ENCODE measurements at places on chromosomes 2 and 18. TPM values are rescaled to one million over a fixed set of nuclear protein-coding genes. Genes with fewer than 3 reads are reported as not detected.

- DNase-seq, result no peak
Observed at GRCh38 chr2:108189316-108189715, 50.5 kb upstream of the SULT1C3 start.

DNA sequence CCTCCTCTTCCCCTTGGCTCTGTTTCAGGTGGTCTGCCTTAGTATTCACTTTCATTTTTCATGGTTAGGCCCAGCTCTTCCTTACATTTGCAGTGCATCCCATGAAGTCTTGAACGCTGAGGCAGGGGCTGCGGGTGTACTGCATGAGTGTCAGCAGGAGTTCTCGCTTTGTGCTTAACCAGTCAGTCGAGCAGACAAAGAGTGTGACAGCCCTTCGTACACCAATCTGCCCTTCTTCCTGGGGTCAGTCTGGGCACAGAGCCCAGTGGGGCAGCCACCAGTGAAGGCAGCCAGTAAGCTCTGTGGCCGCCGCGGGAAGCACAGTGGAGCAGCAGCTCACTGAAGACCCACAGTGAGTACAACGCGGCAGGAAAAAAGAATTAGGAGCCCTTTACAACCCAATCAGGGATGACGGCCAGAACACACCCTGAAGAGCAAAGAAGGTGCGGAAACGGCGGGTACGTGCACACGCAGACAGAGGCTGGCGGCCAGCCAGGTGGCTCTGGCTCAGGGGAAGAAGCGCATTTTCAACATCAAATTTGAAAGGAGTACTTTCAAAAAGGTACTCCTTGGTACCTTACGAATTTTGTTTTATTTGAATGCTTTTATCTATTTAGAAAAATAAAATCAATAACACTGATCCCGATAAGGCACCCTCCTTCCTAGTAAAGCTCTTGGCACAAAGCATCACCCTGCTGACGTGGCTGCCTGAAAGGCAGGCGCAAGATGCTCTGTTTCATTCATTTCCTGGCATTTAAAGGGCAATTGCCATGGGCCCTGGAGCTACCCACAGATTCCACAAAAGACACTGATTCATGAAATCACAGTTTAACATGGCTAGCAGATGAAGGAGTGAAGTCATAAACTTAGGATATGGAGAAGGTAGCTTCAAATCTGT lies 47.0 kb upstream of the SEMA4C start:
- no peak for DNase-seq

- DNase-seq, result no peak
Observed at GRCh38 chr2:158142165-158142564, 40.5 kb downstream of the UPP2 start.

DNA sequence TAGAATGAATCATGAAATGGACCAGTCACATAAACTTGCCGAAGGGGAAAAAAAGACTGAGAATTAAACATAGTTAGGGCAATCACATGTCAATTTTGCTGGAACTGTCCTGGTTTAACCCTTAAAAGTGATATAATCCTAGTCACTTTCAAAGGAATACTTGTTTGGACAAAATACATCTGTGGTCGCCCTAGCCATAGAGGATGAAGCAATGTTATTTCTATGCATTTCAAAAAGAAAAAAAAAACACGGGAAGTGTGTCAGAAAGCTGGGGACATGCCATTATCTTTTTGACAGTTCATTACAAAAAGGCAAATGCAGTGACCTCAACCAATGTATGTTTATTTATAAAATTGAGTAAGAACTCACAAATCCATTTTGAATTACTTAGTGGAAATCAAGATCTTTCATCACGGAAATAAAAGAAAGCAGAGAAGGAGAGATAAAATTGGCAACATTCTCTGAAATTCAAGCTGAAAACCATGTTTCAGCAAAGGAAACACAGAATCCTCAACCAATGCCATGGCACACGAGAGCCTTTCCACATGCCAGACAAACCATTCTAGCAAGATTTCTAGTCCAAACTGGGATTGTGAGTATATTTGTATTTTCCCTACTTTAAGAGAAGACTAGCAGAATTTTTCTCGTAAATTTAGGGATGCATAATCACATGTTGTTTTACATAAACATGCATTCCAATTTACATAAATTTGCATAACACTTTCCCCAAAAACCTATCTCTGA lies 854.3 kb upstream of the ACVR2A start:
- no peak for DNase-seq

DNA sequence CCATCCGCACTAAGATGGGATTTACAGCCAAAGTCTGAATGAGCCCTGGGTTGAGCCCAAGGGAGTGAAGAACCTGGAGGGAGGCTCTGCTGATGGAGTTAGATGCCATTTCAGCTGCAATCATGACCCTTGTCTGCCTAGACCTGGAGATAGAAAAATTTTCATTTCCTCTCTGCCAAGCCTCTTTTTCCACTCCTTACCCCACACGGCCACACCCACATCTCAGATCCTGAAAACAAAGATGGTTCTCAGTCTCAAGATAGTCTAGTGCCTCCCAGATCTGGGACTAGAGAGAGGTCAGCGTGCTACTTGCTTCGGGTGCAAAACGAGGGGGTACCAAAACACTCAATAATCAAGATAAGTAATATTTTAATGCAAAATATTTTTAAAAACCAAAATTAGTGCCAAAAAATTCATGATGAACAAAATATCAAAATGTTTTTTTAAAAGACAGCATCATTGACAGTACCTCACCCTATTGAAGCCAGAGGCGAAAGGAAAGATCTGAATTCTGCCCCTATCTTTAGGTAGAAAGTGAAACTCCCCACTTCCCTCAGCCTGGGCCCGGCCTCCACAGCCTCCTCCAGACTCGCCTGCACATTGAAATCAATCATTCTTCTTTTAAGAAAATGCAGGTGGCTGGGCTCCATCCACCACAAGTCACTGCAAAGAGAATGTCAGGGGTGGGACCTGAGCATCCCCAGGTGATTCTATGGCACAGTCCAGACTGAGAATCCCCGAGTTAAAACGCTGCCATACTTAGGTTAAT lies 57.8 kb upstream of the GPR45 start:
- no peak for DNase-seq

Gene LRRTM1
- total RNA-seq, result 0.40 TPM

GRCh38 chr2:31978436-31978835 lies 32.4 kb downstream of the MEMO1 start:
- no peak for DNase-seq

- no peak for DNase-seq
Observed at GRCh38 chr2:227207573-227207972, 43.1 kb downstream of the COL4A3 start.

DNA sequence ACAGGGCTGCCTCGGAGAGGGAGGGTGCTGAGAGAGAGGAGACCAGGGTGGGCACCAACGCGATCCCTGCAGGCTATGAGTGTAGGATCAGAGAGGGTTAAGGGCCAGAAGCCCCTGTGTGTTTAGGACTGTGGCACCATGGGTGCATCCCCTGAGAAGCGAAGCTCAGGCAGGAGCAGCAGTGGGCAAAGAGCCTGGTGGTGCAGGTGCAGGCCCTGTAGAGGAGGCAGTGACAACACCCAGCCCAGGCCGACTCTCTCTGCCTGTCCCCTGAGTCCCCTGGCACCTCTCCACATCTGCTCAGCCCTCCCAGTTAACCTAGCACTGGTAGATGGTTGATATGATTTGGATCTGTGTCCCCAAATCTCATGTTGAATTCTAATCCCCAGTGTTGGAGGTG lies 139.8 kb downstream of the RNF152 start:
- DNase-seq, result no peak

DNA sequence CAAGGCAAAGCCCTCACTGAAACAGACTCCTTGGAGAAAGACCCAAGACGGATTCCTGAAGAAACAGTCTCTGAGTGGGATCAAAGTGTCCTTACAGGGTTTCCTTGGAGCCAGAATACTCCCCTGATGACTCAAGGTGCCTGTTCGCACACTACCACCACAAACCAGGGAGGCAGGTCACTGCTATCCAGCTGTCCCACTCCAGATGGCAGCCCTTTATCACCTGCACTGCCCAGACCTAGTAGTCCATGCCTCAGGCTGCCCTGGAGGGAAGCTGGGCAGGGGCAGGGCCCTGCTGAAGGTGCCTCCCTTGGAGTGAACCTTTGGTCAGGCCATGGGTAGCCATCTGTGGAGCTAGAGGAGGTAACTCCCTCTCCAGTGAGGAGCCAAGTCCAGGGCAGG lies 34.1 kb downstream of the TRABD2A start:
- DNase-seq, result no peak

GRCh38 chr2:218890369-218890768 lies 9.7 kb downstream of the WNT10A start:
- no peak for DNase-seq

DNA sequence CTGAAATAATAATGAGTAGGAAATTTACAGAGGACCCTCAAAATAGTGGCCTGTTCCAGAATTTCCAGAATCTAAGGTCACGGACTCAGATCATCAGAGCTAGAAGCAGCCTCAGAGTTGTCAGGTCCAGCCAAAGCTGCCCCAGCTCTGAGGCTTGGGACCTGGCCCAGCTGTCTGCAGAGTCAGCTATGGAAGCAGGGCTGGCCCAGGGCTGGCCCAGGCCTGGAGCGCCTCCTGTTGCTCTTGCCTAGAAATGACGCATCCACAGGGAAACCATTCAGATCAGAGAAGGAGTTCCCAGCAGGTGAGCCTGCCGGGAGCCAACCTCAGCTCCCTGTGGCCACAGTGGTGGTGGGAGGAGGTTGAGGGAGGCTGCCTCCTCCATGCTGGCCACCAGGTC lies 106.7 kb upstream of the ARL4C start:
- no peak for DNase-seq

Gene ZSWIM2
- total RNA-seq, result not detected

Gene SLC4A5
- total RNA-seq, result 2.2 TPM

DNA sequence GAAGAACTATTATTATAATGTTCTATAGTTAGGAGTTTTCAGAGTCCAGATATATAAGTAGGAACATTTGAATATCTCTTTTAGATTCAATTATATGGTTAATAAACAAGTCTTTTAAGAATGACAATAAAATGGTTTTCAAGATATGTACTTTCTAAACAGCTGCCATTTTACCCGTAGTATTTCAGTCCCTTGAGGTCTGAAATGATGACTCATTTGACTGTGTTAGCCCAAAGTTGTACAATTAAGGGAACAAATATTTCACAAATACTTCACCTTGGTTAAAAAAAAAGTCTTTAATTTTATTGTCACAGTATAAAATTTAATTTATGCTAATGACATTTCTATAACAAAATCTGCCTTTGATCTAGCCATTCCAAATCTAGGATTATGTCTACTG lies 91.6 kb upstream of the TANK start:
- DNase-seq, result no peak

DNA sequence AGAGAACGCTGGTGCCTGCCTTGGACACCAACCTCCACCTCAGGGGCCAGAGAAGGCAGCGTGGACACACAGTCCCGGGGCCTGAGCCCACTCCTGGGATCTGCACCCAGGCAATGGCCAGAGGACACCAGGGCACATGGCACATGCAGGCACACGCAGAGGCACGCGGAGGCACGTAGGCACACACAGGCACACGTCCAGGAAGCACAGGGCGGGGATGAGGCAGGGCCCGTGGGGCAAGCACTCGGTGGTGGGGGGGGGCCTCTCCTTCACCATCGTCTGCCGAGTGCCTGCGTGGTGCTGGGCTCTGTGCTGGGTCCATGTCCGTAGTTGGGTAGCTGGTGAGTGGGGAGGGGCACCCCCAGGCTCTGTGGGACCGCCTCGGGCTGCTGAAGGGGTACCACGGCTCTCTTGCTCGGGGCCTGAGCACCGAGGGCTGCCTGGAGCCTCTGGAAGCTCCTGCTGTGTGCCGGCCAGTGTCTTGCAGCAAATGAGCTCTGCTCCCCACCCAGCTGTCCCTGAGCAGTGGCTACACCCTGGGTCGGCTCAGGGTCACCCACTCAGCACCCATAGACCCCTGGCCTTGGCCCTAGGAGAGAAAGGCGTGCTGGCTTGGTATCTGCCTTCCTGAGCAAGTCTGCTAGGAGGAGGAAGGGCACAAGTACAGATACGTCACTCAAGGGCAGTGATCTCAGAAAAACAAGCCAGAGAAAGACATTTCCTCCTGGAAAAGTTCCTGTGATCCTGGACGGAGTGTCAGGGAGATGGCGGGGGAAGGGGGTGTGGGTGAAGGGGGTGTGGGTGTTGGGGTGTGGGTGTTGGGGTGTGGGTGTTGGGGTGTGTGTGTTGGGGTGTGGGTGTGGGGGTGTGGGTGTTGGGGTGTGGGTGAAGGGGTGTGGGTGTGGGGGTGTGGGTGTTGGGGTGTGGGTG lies 26.4 kb downstream of the RTP5 start:
- peak; percentile 41 for DNase-seq

DNA sequence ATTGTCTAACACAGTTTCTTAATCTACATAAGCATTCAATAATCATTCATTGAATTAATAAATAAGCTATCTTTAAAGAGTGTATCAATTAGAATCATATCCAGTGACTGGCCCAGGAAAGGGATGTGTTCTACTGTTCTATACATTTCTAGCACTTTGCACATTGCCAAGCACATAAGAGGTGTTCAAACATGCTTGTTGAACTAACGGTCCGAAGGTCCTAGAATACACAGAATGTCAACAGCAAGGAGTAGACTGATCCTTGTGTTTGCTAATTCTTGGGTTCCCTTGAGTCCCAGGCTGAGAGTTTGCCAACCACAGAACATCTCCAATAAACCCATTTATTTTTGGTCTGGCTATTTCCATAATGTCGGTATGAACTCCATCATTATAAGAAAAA lies 331.7 kb upstream of the DCC start:
- no peak for DNase-seq

GRCh38 chr2:134232868-134233727 lies 20.8 kb upstream of the MGAT5 start:
- DNase-seq, result no peak

- no peak for DNase-seq
Observed at GRCh38 chr2:96801786-96802595, 14.1 kb upstream of the CNNM3 start.

DNA sequence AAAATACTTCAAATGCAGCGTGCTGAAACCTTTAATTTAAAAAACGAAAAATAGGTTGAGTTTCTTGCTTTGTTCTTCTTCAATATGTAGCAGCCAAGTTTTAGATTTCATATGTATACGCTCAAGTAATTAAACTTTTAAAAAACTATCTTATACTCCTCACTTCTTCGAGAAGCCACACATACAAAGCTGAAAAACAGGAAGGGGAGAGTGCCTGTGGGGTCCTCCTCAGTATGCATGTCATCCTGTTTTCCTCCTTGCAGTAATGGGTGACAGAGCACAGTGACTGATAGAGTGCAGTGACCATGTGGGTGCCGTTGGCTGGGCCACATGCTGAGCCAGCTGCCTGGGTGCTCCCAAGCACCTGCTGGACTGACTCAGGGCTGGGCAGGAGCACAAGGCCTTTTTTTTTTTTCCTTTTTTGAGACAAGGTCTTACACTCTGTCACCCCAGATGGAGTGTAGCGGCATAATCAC lies 33.3 kb downstream of the UXS1 start:
- no peak for DNase-seq

Gene SPP2
- total RNA-seq, result not detected

GRCh38 chr2:187615364-187615763 lies 61.1 kb upstream of the TFPI start:
- DNase-seq, result no peak

Gene GPR45
- not detected for total RNA-seq

DNA sequence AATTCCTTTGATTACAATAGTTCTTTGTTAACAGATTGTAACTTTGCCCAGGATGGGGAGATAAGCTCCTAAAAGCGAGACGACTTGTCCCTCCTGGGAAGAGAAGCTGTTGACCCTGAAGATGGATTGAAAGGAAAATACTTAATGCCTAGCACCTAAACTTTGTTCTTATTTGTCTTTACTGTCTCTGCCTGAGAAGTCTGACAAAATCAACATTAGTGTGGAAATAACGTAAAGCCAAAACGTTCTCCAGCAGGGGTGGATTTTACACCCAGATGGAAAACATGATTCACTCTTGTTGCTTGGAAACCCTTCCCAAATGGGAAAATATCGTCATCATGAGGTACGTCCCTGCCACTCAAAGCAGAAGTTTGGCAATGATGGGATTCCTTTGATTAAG lies 450.1 kb downstream of the SLC4A3 start:
- no peak for DNase-seq

Data from left ventricle myocardium superior (tissue), 1 donor.